Small intestine (tissue), 16 donors: ENCODE measurements at places on chromosomes 2 and 18.

- DNase-seq: no peak
These were observed 57.6 kb upstream of the ZNF532 start for GRCh38 chr18:58806826-58807714.

GRCh38 chr2:106137731-106138521 lies 56.2 kb downstream of the UXS1 start:
- DNase-seq: peak; percentile 29

DNA sequence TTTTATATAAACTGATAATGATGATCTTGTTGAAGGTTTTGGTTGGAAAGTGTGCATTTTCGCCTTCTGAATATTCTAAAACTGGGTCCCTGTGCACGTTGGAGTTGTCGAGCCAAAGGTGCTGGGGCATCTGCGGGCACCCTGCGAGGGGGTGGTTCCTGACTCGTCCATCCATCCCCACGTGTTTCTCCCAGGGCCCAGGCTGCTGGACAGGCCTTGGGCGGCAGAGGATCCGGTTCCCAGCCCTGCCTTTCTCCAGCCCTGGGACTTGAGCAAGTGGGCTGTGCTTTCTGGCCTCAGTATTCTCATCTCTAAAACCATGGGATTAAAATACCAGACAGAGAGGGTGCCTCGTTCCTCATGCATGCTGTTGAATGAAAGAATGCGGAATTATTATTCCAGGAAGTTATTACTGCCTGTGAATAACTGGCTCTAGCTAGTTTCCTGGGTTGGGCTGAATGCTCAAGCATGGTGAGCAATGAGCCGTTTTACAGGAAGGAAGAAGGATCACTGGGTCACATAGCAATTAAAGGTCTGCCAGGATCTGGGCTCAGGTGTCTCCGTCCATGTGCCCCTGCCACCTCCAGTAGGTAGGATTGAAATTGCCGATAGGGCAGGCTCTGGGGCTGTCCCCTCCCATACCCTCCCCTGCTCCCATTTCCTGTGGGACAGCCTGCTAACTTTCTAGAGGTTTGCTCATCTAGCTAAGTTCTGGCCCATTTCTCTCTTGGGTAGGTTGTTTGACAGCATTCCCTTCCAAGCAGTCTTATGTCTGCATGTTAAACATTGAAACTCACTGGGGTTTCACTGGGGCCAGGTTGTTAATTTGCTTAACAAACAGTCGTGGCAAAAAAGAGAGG lies 77.2 kb upstream of the HS6ST1 start:
- DNase-seq: no peak

DNA sequence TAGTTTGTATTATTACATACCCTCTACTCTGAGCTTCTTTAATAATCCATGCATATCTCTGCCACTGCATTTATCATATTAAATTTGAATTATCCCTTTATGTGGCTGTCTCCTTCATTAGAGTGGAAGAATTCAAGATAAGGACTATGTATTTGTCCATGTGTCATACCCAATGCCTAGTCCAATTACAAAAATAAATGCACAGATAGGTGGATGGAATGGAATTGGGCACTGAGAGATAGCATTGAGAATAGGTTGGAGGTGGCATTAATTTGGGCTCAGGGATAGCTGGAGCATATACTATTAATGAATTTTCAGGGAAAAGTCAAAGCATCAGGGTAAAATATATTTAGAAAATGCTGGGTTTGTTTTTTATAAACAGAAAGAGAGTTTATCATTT lies 893.2 kb downstream of the EPHA4 start:
- DNase-seq: no peak

DNA sequence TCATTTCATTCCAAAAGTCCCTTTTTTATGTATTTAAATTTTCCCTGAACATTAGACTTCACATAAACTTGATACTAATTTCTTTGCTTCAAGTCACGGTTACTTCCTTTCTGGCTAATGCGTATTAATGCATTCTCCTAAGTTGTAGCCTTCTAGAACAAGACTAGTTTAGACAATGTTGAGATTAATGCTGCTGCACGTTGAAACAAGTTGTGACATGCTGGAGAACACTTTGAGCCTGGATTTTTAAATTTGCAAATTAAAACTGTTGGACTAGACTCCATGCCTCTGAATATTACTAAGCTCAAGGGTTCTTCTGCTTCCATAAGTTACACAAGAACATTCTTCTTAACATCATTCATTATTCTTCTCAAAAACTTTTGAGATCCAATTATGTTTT lies 29.1 kb downstream of the ID2 start:
- no peak for DNase-seq

- no peak for DNase-seq
These were observed 24.7 kb downstream of the SNORC start for GRCh38 chr2:232894746-232895145.

DNA sequence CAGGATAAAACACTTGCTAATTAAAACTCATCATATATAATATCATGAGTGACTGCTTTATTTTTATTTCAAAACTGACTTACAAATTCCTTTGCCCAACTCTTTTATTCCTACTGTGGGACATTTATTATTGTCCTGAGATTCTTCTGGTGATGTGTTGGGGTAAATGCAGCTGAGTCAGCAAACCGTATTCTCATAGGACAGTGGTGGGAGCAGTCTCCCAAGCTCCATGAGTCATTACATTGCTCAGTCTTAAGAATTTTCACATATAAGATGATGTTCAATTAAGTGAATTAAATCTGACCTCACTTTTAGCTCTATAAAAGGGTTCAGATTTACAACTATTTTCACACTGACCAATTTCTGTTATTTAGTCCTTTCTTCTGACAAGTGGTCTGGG lies 1530.7 kb downstream of the LRP1B start:
- DNase-seq: no peak

DNA sequence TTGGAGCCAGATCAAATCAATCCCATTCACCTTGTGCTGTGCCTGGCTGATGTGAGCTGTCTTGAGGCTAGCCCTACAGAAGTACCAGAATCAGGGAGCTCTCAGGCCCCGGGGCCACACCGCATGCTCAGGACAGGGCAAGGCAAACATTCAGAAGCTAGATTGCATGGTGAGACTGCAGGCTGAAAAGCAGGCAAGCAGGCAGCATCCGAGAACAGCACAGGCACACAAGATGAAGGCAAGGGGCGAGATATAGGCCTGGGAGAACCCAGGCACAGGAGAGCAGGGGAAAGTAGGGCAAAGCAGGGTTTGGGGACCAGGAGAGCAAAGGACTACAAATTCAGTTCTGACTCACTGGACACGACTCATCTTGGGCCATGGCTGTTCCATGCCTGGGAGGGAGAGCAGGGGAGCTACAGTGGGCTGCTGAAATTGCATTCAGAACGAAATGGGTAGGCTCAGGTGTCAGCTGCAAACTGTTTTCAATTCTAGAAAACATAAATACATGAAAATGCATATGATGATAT lies 59.6 kb downstream of the GALNT14 start:
- no peak for DNase-seq

DNA sequence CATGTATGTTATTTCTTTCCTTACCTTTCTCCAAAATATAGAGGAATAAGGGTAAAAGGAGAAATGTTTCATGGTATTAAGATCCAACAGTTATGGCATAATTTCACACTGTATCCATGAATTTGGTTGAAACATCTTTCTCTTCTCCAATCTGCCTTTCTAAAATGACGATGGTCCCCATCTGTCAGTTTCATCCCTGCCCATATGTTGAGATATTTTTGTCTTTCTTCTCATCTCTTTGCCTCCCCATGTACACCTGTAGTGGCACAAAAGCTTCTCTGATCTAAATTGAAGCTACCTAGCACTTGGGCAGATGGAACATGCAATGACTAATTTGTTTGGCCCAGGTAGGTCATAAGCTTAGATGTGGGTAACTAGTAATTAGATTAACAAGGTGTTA lies 90.7 kb upstream of the LRRTM1 start:
- DNase-seq: no peak

DNA sequence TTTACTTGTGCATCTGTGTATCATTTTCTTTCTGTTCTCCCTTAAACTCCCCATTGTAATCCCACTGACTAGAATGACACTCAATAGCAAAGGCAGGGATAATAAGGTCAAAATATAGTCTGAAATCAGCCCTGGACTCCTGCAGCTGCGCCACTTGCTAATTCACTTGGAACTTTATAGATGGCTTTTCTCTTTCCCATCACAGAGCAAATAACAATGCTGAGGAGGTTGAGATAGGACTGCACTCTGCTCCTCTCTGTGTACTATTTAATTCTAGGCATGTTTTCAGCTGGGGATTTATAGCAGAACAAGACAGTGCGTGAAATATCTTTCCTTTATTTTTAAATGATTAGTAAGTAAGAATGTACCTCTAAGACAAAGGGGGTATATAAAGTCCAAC lies 324.2 kb downstream of the LNPK start:
- DNase-seq: no peak

DNA sequence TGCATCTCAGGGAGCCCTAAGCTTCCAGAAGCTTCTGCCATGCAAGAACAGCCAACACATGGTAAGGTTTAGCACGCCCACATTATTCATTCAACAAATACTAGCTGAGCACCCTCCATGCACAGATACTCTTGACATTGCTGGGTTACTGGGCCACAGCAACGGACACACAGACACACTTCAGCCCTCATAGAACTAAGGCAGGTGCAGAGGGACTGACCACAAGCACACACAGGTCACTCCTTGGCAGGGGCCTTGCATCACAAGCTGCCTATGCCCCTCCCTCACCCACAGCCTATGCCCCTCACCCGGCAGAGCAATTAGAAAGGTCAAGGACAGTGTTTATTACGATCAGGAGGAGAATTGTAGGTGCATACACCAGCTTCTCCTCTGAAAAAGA lies 15.8 kb downstream of the SLC14A2 start:
- DNase-seq: no peak

DNA sequence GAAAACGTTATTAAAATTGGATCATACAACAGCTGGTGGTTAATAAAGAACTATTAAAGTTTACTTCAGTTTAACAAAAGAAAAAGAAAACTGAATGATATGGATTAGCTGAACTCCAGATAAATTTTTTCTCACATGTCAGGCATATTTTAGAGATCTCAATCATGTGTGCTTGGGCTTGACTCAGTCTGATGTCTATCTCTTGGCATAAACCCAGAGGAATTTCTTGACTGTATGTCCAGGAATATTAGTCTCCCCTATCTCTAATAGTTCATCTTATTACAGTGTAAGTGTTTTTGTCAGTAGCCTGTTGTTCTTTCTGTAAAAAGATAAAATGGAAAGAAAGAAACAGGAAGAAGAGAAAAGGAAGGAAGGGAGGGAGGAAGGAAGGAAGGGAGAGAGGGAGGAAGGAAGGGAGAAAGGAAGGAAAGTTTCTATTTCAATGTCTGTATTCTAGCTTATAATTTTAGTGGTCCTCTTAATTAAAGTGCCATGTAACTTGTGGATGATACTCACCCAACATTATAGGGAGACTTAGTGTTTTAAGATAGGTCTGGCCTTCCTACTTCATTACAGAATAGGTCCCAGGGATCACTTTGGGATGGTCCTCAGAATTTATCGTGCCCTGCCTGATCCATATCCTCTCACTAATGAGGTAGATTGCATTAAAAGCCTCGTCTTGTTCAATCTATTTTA lies 99.7 kb upstream of the UGP2 start:
- no peak for DNase-seq

- no peak for DNase-seq
These were observed 808.9 kb downstream of the SUCLG1 start for GRCh38 chr2:83650161-83650560.

DNA sequence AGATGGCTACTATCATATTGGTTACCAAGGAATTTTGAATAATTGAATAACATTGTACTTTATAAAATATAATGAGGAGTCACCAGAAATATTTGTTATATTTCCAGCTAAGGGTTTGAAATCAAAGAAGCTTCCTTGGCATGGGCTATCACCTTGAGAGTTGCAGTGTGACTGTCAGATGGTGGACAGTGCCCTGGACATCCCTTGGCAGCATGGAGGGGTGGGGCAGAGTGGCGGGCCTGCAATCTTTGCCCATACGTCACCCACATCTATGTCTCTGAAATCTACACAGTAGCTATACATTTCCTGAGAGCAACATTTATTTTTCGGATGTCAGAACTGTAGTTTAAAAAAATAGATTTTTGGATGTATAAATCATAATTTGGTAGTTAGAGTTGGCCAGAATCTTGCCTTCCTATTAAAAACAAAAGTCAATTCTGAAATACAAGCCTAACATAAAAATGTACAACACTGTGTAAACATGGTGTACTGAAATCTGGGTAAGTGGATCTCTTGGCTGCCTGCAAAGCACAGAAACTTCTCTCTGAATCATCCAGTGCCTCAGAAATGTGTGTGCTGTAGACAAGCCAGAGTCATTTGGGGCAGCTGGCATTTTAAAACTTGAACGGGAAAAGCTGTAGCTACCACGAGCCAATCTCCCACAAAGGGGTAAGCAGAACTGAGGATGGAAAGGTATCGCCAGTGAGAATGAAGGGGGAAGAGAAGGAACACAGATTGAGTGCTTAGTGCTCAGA lies 124.2 kb upstream of the ARHGAP28 start:
- no peak for DNase-seq

DNA sequence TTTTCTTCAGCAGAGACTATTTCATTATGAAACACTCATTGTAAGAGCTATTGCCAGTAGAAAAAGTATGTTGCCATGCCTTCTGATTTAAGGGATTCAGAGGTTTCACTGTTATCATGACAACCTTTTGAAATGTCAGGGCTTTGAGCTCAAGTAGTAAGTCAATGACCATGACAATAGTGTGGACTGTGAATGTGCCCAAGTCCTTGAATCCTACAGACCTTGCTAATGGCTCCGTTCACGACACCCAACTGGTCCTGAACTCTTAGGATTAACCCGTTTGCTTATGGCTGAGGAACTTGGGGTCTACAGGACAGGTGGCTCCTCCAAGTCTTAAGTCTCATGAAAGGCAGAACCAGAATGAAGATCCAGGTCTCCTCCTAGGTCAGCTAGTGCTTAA lies 17.6 kb upstream of the KIDINS220 start:
- no peak for DNase-seq

GRCh38 chr2:241211276-241211675 lies 22.8 kb downstream of the ANO7 start:
- no peak for DNase-seq

DNA sequence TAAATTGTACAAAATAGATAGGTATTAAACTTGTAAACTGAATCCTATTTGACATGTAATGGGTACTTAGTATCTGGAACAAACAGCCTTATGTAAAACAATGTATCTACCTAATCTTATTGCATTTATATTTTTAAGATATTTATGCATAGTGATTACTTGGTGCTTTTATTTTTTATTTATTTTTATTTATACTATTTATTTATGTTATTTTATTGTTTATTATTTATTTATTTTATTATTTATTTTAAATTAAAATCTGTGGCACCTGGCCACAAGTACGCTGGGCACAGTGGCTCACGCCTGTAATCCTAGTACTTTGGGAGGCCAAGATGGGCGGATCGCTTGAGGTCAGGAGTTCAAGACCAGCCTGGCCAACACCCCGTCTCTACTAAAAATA lies 26.9 kb downstream of the MRO start:
- DNase-seq: no peak

GRCh38 chr2:129737660-129738527 lies 241.6 kb upstream of the RAB6C start:
- no peak for DNase-seq

GRCh38 chr18:79644006-79644665 lies 35.5 kb upstream of the CTDP1 start:
- peak; percentile 32 for DNase-seq

GRCh38 chr18:33470216-33470615 lies 29.7 kb upstream of the CCDC178 start:
- no peak for DNase-seq

GRCh38 chr2:143936848-143937722 lies 582.8 kb downstream of the ZEB2 start:
- DNase-seq: peak; percentile 79
